ENCODE measurements at places on chromosomes 12 and 14.

DNA sequence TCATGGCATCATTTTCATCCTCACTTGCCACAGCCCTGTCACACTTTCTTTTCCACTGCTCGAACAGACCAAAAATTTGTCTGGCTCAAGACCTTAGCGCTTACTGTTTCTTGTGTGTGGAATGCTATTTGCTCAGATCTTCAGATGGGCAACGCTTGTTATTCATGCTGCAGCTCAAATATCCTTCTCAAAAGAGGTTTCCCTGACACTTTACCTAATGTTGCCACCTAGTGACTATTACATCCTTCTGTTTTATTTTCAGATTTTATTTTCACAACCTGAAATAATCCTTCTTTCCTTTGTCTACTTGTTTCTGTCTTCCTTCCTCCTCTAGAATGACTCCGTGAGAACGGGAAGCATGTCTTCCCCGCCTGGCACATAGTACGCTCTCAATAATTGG is 5.6 kb downstream of the FBXO33 start:
- DNase-seq, result no peak

GRCh38 chr12:123253641-123254459 is 17.8 kb downstream of the CDK2AP1 start:
- DNase-seq, result no peak

DNA sequence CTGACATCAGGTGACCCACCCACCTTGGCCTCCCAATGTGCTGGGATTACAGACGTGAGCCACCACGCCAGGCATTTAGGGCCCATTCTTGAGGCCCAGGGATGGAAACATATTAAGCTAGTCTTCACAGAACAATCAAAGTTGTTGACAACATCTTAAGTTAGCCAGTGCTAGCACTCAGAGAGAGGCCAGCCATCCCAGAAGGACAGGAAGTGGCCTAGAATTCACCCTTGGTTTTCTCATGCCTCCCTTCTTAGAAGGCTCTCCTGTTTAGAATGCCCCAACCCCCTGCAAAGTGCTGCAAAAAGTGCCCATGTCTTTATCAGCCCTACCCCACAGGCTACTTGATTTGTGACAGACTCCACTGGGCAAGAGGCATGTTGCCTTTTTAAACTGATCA is 12.1 kb upstream of the OR6J1 start:
- DNase-seq, result no peak

- DNase-seq, result no peak
These were observed 1.7 kb downstream of the CDK17 start for GRCh38 chr12:96398424-96399119.

GRCh38 chr12:108630481-108631207 is 3.0 kb downstream of the SELPLG start:
- no peak for DNase-seq

GRCh38 chr14:52895000-52895399 is 55.9 kb downstream of the FERMT2 start:
- DNase-seq, result no peak

- DNase-seq, result no peak
These were observed 65.1 kb upstream of the NCOR2 start for GRCh38 chr12:124632519-124632984.

DNA sequence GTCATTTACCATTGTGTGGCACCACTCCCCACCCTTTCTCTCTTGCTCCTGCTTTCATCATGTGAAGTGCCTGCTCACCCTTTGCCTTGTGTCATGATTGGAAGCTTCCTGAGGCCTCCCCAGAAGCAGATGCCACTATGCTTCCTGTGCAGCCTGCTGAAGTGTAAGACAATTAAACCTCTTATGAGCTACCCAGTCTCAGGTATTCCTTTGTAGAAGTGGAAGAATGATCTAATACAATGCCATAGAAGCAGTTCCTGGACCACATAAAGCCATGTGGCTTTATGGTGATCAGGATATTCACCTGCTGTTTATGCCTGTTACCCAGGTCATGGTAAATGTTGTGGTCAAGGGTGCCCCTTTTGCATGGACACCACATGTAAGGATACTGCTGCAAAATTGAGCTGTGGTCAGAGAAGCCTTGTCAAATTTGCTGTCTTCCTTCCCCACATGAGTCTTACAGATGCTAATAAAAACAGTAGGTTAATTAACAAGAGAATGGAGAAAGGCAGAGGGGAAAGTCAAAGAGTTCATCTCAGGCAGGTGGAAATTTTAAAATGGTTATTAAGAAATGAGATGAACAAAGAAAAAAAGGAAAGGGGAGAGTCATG is 112.8 kb upstream of the IFNG-AS1 start:
- no peak for DNase-seq

DNA sequence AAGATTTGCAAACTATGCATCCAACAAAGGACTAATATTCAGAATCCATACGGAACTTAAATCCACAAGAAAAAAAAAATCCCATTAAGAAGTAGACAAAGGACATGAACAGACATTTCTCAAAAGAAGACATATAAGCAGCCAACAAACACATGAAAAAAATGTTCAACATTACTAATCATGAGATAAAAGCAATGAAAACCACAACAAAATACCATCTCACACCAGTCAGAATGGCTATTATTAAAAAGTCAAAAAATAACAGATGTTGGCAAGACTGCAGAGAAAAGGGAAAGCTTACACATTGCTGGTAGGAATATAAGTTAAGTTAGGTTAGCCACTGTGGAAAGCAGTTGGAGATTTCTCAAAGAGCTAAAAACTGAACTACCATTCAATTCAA is 16.2 kb downstream of the CDK17 start:
- no peak for DNase-seq

- DNase-seq, result no peak
These were observed 3.8 kb downstream of the ENDOU start for GRCh38 chr12:47721431-47721973.

DNA sequence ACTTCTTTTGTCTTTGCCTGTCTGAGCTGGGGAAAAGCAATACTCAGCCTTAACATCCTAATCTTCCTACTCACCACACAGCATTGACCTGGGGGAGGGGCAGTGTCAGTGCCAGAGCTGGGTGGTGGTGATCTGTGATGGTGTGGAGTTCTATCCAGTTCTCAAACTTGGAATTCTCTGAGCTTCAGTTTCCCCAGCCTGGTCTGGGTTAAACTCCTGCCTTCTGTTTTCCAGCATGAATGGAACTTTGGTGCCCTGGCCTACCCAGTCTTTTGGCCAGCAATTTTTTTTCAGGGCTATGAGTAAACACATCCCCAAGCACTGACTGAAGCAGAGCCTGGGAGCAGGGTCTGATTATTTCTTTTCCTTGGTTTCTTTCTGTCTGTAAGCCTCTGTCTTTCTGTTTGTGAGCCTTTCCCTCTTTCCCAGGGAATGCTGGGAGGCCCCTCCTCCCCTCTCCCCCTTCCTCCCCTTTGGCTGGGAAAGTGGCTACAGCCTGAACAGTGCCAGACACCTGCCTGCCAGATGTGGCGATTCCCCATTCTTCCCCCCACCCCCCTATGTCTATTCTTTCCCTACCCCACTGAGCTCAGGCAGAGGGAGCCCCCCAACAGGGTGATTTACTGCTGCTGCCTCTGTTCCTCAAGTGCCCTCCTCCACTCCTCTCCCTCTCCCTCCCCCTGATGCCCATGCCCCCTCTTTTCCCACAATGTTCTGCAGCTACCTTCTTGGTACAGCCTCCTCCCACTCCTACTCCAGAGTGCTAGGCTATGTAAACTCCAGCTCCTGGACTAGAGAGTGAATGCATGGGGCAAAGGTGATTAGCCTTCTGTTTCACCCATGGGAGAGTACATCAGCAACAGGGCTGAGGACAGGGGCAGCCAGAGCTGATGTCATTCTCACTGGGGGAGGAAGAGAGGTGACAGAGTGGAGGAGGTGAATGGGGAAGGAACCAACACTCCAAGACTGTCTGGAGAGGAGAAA is 11.1 kb downstream of the GPR84 start:
- no peak for DNase-seq

- DNase-seq, result no peak
These were observed 179.8 kb upstream of the DYRK2 start for GRCh38 chr12:67468549-67469245.

DNA sequence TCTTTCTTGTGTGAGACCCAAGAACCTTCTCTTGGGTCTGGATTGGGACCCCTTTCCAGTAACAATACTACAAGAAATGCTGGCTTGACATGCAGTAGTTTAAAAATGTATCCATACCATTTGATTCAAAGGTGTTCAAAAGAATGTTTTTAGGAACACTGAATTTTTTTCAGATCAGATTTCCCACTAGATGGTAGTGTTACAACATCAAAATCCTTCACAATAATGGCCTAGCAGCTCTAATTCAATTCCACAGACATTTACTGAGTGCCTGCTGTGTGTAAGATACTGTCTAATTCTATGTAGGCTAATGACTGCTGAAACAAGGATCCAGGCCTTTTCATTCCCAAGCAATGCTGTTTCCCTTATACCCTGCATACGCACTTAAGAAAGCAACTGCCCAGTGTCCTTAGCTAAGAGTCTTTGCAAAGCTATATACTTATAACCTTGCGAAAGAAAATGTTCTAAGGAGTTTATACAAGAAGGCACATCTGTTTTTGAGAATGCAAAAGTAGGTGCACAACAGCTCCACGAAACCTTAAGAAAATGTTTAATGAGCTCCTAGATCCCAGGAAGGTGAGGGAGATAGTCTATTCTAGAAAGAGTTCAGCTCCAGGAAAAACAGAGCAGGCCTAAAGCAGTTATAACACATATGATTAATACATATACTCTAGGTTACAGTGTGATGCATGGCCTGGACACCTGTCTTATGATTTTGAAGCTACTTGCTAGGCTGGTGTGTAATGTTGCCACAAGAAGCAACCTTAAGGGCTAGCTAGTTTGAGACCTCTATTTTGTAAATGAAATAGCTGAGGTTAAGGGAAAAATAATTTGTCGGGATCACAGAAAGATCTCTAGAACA is 50.9 kb upstream of the PKP2 start:
- DNase-seq, result no peak

- no peak for DNase-seq
These were observed 17.7 kb downstream of the NGDN start for GRCh38 chr14:23487216-23487615.

- DNase-seq, result no peak
These were observed 3.9 kb downstream of the KRT2 start for GRCh38 chr12:52648012-52648550.

DNA sequence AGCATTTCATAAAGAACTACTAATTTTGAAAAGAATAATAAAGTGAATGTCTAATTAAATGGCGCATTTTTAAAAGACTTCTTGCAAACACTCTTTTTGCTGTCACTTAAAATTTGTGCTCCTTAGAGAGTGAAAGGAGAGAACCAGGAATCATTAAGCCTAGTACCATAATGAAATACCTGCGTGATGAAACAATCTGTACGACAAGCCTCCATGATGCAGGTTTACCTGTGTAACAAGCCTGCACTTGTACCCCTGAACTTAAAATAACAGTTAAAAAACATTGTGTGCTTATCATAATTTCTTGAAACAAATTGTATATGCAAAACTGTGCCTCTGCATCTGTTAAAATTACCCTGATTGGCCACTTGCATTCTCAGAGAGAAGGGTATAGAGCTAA is 108.1 kb downstream of the MGAT4C start:
- DNase-seq, result no peak

- no peak for DNase-seq
These were observed 52.3 kb upstream of the RFLNA start for GRCh38 chr12:124242529-124243065.

- DNase-seq, result no peak
These were observed 9.8 kb downstream of the PRPF40B start for GRCh38 chr12:49632986-49633702.

- DNase-seq, result no peak
These were observed 615 bp upstream of the ASB8 start for GRCh38 chr12:48157889-48158370.

GRCh38 chr12:49198431-49199155 is 9.7 kb upstream of the TUBA1A start:
- no peak for DNase-seq

- no peak for DNase-seq
These were observed 65.9 kb downstream of the PTPN21 start for GRCh38 chr14:88488897-88489296.

GRCh38 chr12:72547573-72547972 is 275.4 kb downstream of the TRHDE start:
- DNase-seq, result no peak

DNA sequence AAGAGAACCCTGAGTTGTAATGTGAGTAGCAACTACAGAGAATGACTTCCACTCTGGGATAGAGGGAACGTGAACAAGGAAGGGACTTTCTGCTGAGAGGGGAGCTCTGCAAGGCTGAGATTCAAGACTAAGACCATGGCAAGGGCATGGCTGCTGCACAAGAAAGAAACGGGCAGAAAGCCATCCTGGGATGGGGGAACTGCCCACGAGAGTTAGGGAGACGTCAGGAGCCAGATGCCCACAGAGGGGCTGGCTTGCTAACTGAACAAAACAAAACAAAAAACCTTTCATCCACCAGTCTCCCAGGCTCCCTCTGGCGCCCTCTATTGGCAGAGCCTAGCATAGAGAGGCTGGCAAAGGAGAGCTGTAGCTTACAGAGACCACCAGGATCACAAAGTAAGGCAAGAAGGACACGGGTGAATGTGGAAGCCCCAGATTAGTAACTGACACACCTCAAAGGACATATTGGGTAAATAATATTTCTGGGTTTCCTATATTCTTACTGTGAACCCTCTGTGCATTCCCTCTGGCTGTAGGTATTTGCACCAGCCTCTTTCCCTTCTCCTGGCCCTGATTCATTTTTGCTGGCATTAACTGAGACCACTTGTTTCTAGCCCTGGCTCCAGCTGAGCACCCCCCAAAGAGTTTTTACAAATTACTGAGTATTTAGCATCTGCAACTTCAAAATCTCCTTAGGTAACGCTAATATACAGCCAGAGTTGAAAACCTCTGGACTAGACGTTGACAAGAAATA is 338.3 kb downstream of the EMP1 start:
- no peak for DNase-seq

GRCh38 chr12:27162229-27162537 is 79.8 kb upstream of the C12orf71 start:
- no peak for DNase-seq

DNA sequence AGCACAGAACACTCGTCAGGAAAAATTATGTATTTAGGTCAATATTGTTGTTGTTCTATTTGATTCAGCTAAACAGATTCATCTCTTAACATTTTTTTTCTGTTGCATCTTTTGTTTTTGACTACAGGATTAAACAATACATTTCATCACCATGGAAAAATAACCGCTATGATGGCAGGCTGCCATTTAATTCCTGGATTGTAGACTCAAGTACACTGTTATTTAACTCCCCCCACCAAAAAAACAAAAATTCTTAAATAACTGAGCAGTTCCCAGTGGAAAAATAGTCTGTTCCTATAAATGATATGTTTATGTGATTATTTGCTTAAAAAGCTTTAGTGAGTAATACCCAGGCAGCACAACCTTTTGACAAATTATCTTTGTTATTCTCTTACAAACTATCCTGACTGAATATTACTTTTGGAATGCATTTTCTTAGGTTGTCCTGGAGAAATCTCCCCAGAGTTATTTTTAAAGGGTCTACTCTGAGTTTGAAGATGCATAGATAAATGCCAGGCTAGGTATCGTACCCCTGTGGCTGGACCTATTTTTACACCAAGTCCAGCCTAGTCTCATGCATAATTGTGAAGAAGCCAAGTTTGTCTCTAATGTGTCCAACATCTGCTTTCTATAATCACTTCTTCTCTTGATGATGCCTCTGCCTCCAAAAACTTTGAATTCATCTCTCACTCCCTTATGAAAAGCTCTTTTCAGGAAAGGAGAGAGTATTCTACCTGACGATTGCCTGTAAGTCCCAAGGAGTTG is 3.7 kb downstream of the KERA start:
- DNase-seq, result no peak

GRCh38 chr12:124091835-124092234 is 118.8 kb downstream of the ZNF664 start:
- no peak for DNase-seq
